ENCODE measurements at places on chromosomes 11 and 22.

DNA sequence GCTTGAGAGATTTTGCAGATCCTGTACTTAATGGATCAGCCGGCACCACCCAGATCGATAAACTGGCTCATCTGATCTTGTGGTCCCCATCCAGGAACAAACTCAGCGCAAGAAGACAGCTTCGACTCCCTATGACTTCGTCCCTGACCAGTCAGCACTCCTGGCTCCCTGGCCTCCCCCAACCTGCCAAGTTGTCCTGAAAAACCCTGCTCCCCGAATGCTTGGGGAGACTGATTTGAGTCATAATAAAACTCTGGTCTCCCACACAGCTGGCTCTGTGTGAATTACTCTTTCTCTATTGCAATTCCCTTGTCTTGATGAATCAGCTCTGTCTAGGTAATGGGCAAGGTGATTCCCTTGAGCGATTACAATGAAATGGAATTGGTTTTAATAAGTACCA, 29.5 kb downstream of the OR2AG2 start:
- DNase-seq: no peak

- no peak for DNase-seq
Measured at GRCh38 chr22:24091551-24092420, 80.7 kb downstream of the CABIN1 start.

- DNase-seq: peak; percentile 79
Measured at GRCh38 chr22:45994491-45995404, 17.8 kb upstream of the WNT7B start.

DNA sequence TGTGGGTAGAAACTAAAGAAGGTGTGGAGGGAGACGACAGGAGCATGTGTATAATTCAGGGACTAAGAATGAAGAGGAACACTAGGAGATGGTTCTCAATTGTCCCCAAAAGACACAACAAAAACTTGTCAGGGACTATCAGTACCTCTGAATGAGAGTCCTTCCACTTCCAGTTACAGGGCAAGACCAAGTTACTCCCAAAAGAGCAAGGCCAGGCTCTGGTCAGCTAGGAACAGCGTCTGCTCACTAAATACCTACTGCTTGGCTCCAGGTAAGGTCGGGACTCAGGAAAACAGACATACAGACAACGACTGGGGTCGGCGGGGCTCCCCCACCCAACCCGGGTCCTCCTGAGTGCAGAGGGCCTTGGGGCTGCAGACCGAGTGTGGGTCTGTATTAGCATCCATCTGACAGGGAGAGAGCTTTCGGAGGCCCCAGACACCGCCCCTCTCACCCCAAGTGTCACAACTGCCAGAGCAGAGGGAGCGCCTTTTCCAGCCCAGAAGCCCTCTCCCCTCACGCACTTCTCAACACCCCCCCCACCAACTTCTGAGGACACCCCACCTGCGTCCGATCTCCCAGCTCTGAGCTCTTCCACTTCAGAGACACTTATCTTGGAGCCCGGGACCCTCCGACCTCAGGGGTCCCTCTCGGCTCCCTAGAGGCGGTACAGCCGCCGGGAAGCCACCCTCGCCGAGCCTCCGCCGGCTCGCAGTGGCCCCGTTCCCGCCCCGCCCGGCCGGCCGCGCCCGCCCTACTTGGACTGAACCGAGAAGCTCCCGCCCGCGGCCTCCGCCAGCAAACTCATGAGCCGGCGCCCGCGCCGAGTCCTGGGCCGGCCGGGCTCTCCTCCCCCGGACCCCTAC, 522 bp downstream of the RHOG start:
- peak; percentile 38 for DNase-seq

DNA sequence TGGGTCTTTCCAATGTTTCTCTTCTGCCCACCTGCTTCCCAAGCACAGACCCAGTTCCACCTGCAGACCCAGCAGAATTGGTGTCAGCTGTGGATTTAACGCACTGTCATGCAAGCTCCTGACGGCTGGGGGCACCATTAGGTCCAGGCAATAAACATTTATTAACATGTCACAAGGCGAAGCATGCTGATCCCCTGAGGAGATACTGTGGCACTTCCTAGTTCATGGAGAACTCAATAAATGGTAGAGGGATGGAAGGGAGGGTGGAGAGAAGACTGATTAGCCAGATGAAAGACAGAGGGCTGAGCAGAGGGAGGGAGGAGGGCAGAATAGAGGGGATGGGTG, 68.3 kb upstream of the TSPAN18 start:
- no peak for DNase-seq

DNA sequence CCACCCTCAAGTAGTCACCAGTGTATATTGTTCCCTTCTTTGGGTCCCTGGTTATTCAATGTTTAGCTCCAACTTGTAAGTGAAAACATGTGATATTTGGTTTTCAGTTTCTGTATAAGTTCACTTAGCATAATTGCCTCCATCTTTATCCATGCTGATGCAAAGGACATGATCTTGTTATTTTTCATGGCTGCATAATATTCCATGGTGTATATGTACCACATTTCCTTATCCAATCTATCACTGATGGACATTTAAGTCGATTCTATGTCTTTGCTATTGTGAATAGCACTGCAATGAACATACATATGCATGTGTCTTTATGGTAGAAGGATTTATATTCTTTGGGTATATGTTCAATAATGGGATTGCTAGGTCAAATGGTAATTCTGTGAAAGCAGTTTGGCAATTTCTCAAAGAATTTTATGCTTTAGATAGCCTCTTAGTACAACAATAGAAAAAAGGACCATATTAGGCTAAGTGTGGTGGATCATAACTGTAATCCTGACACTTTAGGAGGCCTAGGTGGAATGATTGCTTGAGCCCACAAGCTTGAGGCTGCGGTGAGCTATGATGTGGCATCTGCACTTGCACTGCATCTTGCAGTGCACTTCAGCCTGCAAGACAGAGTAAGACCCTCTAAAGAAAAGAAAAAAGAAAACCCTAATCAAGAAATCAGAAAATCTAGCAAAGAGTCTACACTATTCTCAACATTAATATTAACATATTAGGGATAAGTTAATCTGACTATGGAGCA, 468.5 kb upstream of the FAT3 start:
- no peak for DNase-seq

- DNase-seq: no peak
Measured at GRCh38 chr11:101008961-101009689, 120.5 kb downstream of the PGR start.

DNA sequence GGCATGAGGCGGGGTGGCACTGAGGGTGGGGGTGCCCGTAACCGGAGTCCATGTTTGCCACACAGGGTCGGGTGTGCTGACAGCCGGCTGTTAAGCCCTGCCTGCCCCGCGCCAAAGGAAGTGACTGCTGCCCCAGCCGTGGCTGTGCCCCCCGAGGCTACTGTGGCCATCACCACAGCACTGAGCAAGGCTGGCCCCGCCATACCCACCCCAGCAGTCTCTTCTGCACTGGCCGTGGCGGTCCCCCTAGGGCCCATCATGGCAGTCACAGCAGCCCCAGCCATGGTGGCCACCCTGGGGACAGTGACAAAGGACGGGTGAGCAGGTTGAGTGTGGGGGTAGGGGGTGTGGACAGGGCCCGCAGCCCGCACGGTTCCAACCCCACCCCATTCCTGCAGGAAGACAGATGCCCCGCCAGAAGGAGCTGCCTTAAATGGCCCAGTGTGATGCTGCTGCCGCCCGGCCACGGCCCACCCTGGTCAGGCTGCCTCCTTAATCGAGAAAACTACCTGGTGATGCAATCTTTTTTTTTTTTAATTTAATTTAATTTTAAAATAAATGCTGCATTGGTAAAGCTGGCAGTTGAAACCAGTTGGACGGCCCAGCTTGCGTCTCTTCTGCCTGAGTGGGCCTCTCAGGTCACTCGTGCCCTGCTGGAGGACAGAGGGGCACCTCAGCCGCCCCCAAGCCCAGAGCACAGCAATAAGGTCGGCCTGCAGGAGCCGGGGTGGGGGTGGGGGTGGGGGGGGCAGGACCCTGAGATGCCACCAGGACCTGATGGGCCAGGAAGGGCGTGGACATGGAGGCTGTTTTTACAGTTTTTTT, 30.8 kb downstream of the SBF1 start:
- no peak for DNase-seq

- no peak for DNase-seq
Measured at GRCh38 chr11:61468002-61468401, 38.1 kb downstream of the SDHAF2 start.

- peak; percentile 68 for DNase-seq
Measured at GRCh38 chr11:121464352-121464946, 11.7 kb upstream of the SORL1-AS1 start.

- DNase-seq: no peak
Measured at GRCh38 chr11:35798423-35798822, 135.8 kb downstream of the TRIM44 start.

DNA sequence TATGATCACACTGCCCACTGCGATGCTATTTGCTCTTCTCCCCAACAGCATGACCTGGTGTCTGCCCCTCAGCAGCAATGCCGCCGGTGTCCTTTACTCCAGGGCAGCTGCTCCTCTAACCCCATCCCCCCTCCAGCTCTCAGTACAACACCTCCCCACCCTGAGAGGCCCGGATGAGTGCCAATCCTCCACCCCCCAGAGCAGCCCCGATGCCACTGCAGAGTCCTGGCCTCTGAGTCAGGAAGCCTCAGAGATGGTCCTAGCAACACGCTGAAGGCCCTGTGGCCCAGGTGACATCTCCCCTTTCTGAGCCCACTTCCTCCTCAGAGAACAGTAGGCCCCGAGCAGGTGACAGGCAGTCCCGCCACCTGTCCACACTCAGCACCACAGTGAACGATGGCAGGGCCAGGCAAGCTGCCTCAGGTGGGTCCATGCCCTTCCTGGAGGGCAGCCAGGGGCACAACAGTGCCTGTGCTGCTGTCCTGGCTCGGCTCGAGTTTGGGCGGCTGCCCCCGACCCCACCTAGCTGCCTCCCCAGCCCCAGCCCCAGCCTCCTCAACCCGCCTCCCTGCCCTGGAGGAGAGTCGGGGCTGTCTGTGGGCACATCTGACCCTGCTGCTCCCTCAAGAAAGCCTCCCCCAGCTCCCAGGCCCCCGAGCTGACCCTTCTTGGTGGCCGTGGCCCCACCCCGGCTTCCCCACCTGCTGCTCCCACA, 3.9 kb upstream of the NDUFS8 start:
- no peak for DNase-seq

GRCh38 chr11:115751243-115752015, 247.2 kb upstream of the CADM1 start:
- DNase-seq: no peak

- DNase-seq: no peak
Measured at GRCh38 chr11:59173080-59173963, 1.4 kb downstream of the DTX4 start.
